Myometrial cell (primary cell): ENCODE measurements at places on chromosomes 5 and 9. TPM values are rescaled to one million over a fixed set of nuclear protein-coding genes. Genes with fewer than 3 reads are reported as not detected.

Gene GABRB2
- total RNA-seq: not detected in 2 replicates

Gene FBXO4
- 5.5 and 15.1 TPM in 2 replicates for total RNA-seq

Gene IFNK
- not detected in 2 replicates for total RNA-seq

Gene TIMD4
- total RNA-seq: not detected in 2 replicates

Gene SEMA5A
- 2.1 and 5.8 TPM in 2 replicates for total RNA-seq

Gene FBP2
- 0.29 TPM in 1 of 2 replicates, not detected in the other for total RNA-seq

Gene FAM200C
- total RNA-seq: 2.6 and 2.8 TPM in 2 replicates

Gene PCDHGA2
- total RNA-seq: 0.53 and 1.4 TPM in 2 replicates

Gene ROPN1L
- total RNA-seq: 1.8 TPM in 1 of 2 replicates, not detected in the other

Gene RXRA
- total RNA-seq: 17.7 and 20.8 TPM in 2 replicates

Gene PCDHGA10
- total RNA-seq: 4.3 and 4.6 TPM in 2 replicates

Gene RNF224
- not detected in 2 replicates for total RNA-seq

Gene LMNB1
- total RNA-seq: 39.5 and 71.8 TPM in 2 replicates

Gene C9
- total RNA-seq: not detected in 2 replicates

Gene RLN1
- not detected in 2 replicates for total RNA-seq

Gene SPINK7
- total RNA-seq: not detected in 2 replicates

Gene PCDHA1
- not detected in 2 replicates for total RNA-seq

Gene FSTL4
- not detected in 2 replicates for total RNA-seq

Gene SCGB3A1
- total RNA-seq: not detected in 2 replicates

Gene PCDHB15
- total RNA-seq: 0.35 TPM in 1 of 2 replicates, not detected in the other

Gene NR4A3
- total RNA-seq: not detected in 2 replicates

Gene SLC1A1
- total RNA-seq: 2.0 and 3.2 TPM in 2 replicates

Gene GRM6
- total RNA-seq: not detected in 2 replicates

Gene RPL37
- total RNA-seq: 47.3 and 48.7 TPM in 2 replicates

Gene KCNT1
- not detected in 2 replicates for total RNA-seq

Gene SH3PXD2B
- 16.7 and 19.8 TPM in 2 replicates for total RNA-seq

Gene TXNDC8
- total RNA-seq: not detected in 2 replicates

Gene ORM2
- total RNA-seq: not detected in 2 replicates

Gene AGXT2
- not detected in 2 replicates for total RNA-seq

Gene FOXD4L6
- not detected in 2 replicates for total RNA-seq

Gene HAPLN1
- total RNA-seq: 0.18 TPM in 1 of 2 replicates, not detected in the other

Gene SIT1
- total RNA-seq: not detected in 2 replicates

Gene TRPM6
- under 0.01 TPM in 1 of 2 replicates, not detected in the other for total RNA-seq

Gene GARIN3
- not detected in 2 replicates for total RNA-seq

Gene IGFBPL1
- total RNA-seq: not detected in 2 replicates

Gene SPATA31C2
- not detected in 2 replicates for total RNA-seq

Gene TMEM8B
- total RNA-seq: 3.2 and 5.7 TPM in 2 replicates
